Mucosa of descending colon (tissue), 3 donors: ENCODE measurements at places on chromosomes 12 and 14. TPM values are rescaled to one million over a fixed set of nuclear protein-coding genes. Genes with fewer than 3 reads are reported as not detected.
A peak's percentile ranks its signal among the peaks of the same experiment; 100 is the strongest.

DNA sequence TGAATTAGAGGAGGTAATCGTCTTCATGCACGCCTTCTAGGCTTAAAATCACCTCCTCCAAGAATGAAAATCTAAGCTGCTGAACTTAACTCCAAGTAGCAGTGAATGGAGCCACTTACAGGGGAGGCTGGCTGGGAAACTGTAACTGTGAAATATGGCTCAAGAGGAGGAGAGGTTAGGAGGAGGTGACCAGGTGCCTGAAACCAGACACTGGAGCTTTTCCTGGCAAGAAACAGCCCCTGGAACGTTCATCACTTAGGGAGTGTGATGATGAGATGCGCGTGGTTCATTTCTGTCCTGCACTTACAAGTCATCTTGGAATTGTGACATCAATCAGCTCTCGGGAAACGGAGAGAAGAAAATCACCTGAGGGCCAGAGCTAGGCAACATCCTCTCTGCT is 62.3 kb upstream of the TMEM132C start:
- DNase-seq, result no peak

DNA sequence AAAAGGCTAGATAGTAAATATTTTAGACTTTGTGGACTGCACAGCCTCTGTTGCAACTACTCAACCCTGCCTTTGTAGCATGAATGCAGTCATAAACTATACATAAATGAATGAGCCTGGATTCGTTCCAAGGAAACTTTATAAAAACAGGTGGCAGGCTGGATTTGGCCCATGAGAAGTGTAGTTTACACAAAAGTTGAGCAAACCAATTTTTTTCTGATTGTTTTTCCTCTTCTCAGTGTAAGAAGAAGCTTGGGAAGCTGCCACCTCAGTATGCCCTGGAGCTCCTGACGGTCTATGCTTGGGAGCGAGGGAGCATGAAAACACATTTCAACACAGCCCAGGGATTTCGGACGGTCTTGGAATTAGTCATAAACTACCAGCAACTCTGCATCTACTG is 9.5 kb downstream of the OAS1 start:
- DNase-seq, result peak; percentile 62

GRCh38 chr12:114759635-114760034 is 75.7 kb upstream of the TBX3 start:
- DNase-seq, result no peak

- DNase-seq, result no peak
These were observed 57.5 kb upstream of the C14orf180 start for GRCh38 chr14:104521816-104522745.

Gene INHBC
- not detected for total RNA-seq

DNA sequence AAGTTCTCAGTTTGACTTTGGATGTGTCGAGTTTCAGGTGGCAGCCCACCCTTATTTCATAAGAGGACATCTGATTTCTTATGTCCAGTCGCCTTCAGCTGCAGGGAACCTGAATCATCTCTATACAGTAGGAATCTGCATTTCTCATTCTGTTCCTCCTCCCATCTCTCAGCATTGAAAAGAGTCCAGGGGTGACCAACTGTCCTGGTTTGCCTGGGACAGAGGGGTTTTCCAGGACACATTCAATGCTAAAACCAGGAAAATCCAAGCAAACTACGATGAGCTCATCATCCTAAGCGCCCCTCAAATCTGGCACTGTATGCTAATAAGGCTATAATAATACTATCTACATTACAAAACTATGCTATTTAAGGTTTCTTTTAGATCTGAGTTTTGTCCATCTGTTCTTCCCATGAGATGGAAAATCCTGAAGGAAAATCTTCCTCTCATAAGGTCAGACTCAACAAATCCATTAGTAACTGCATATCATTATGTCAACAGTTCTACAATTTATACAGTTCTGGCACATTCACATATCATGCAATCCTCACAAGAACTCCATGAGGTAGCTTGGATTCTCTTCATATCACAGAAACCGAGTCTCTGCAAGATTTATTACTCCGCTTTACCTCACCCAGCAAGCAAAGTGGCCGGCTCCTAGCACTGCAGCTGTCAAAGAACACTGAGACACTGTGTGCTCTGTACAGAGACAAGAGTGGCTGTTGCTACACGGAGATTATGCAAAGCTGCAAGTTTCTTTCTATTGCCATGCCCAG is 15.6 kb upstream of the CALM1 start:
- peak; percentile 63 for DNase-seq

GRCh38 chr12:123801573-123802178 is 39.6 kb downstream of the DNAH10 start:
- no peak for DNase-seq

GRCh38 chr14:71328183-71328582 is 420.9 kb downstream of the PCNX1 start:
- no peak for DNase-seq

GRCh38 chr14:32414808-32415255 is 85.7 kb downstream of the AKAP6 start:
- DNase-seq, result no peak

DNA sequence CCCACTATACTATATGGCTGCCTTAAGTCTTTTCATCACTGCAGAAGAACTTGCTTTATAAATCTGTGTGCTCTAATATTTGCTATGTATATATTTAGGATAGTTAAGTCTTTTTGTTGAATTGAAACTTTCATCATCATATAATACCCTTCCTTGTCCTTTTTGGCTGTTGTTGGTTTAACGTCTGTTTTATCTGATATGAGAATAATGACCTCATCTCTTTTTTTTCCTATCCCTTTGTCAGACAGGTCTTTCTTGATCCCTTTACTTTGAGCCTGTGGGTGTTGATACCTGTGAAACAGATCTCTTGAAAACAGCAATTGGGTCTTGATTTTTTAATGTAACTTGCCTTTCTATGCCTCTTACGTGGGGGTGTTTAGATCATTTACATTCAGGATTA is 316.3 kb downstream of the TMTC2 start:
- DNase-seq, result no peak
